ENCODE measurements at places on chromosomes 13 and 19.
A peak's percentile ranks its signal among the peaks of the same experiment; 100 is the strongest.

DNA sequence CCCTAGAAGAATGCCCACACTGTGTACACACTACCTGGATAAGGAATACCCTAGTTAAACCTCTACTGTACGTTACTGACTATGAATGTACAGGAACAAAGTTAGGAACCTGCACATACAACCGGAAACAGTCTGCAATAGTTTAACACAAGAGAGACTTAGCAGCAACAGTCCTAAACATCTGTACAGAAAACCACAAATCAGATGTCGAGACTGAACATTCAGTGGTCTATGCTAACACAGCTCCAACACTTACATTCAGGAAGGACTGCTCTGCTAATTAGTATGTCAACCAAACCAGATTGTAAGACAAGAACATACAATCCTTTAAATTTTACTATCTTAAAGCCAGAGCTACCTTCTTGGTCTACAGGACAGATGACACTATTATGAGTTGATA, 104.9 kb downstream of the ZNF429 start:
- no peak for DNase-seq

- no peak for DNase-seq
Observed at GRCh38 chr13:97434397-97435201, 630 bp downstream of the RAP2A start.

DNA sequence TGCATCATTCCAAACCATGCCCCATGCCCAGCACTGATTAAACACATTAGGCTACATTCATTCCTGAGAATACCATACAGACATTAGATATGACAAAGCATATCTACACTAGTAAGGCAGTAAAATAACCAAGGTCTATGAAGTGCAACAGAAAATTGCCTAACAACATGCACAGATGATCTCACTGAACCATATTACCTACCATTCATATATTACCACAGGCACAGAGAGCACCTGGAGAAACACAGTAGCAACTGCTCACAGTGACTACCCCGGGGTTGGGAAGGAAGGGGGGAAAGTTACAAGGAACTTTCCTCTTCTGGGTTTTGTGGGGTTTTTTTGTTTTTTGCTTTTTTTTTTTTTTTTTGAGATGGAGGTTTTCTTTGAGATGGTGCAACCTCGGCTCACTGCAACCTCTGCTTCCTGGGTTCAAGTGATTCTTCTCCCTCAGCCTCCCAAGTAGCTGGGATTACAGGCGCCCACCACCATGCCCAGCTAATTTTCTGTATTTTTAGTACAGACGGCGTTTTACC, 669.6 kb downstream of the UQCRFS1 start:
- DNase-seq: no peak

DNA sequence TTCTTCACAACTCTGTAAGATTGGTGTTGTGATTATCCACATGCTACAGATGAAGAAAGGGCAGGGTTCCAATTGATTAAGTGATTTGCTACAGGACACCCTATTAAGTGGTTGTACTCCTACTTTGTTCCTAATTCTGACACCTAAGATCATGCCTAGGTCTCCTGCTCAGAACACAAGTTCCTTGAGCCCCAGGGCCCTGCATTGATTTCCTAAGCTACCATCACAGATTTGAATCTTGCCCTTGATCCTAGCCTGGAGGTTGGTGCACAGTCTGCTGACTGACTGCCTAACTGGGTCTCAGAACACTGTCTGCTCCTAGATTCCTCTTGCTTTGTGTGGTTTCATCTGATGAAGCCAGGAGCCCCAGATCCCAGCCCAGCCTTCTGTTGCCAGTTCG, 19.6 kb upstream of the WDFY2 start:
- DNase-seq: no peak

DNA sequence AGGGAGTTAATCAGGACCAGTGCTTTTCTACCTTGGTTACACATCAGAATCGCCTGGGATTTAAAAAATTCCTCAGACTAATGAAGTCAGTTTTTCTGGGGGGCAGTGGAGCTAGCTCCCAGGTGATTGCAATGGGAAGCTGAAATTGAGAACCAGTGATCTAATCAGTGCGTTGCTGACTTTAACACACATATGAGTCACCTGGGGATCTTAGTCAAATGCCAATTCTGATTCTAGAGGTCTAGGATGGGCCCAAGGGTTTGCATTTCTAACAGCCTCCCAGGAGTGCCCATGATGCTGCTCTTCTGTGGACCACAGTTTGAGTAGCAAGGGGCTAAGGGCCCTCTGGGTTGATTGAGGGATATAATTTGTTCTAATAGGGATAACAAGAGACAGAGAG, 54.5 kb downstream of the KL start:
- DNase-seq: no peak

GRCh38 chr19:58385313-58385890, 1.7 kb upstream of the RPS5 start:
- DNase-seq: no peak

GRCh38 chr19:33997690-33998089, 174.6 kb upstream of the LSM14A start:
- no peak for DNase-seq

DNA sequence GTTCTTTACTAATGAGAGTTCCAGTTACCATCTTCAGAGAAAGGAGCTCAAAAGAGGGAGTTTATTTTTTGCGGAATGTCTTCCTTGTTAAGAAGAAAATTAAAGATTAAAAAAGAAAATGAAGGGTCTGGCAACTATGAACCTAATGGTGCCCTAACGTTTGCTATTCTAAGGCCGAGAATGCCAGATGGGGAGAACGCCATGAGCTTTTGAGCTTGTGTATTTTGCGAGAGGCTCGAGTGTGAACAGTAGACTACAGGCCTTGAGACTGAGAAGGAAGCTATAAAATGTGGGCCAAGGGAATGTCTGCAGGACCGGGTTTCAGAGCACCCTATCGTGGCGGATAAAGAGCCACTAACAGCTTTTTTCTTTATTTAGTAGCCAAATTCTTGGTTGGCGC, 6.7 kb downstream of the FGF14 start:
- no peak for DNase-seq

- DNase-seq: no peak
Observed at GRCh38 chr19:6412447-6413091, 12.0 kb downstream of the KHSRP start.

- DNase-seq: no peak
Observed at GRCh38 chr13:72507416-72508199, 219.8 kb downstream of the MZT1 start.

DNA sequence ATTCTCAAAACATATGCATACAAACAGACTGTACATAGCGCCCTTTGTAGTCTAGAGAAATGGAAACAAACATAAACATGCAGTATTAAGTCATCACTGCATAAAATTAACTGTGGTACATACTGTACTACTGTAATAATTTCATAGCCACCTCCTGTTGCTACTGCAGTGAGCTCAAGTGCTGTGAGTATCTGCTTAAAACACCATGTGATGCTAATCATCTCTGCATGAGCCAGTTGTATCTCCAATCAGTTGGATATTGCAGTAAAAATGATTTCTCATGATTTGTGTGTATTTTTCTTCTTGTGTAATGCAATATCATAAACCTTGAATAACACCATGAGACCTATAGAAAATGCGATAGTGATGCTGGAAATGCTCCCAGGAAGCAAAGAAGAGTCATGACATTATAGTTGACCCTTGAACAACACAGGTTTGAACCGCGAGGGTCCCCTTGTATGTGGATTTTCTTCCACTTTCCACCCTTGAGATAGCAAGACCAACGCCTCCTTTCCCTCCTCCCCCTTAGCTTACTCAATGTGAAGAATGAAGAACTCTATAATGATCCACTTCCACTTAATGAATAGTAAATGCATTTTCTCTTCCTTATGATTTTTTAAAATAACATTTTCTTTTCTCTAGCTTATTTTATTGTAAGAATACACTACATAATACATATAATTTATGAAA, 4.1 kb downstream of the TNFSF13B start:
- DNase-seq: no peak

GRCh38 chr13:33003458-33004019, 12.7 kb upstream of the KL start:
- no peak for DNase-seq

DNA sequence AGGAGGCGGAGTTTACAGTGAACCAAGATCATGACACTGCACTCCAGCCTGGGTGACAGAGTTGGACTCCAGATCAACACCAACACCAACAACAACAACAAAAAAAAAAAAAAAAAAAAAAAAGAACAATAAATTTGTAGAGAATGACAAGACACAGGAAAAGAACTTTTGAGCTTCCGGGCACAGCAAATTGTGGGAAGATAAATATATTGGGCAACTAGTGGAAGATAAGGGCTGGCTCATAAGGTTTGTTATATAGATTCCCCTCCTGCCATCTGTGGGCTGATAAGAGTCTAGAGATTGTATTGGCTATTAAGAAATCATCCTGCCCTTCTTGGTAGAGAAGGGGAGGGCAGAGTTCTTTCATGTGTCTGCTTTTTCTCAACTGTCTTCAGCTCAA, 33.1 kb upstream of the CYP2S1 start:
- no peak for DNase-seq

DNA sequence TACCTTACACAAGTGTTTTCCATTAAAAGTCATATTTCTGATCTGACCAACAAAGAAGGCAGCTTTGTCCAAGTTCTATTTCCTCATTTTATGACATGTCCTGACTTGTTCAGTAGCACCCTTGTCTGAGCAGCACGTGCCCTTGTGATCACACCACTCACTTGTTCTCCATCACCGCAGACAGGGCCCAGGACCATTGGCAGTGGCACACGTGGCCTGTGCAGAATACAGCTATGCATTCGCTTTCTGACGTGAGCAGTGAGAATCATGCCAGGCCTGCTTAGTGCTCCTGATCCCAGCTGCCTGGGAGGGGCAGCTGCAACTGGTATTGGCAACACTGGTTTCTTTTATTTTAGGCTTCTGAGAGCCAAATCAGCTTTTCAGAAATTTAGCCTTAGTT, 134.2 kb downstream of the FRY start:
- DNase-seq: no peak

GRCh38 chr13:85503797-85504196, 295.4 kb downstream of the SLITRK6 start:
- no peak for DNase-seq

DNA sequence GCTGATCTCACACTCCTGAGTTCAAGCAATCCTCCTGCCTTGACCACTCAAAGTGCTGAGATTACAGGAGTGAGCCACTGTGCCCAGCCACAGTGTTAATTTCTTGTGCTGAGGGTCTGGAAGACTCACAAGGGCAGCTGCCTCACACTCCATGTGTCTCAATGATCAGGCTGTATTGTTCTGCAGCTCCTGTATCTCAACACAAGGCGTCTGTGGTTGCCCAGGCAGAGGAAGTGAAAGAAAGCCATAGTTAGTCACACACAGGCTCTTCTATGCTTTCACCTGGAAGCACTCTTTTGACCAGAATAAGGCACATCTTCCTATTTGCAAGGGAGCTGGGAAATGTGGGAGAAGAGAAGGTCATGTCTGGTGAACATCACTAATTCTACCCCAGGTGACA, 107.3 kb upstream of the ZNF507 start:
- no peak for DNase-seq

- no peak for DNase-seq
Observed at GRCh38 chr19:45442778-45443461, 19.2 kb upstream of the ERCC1 start.

DNA sequence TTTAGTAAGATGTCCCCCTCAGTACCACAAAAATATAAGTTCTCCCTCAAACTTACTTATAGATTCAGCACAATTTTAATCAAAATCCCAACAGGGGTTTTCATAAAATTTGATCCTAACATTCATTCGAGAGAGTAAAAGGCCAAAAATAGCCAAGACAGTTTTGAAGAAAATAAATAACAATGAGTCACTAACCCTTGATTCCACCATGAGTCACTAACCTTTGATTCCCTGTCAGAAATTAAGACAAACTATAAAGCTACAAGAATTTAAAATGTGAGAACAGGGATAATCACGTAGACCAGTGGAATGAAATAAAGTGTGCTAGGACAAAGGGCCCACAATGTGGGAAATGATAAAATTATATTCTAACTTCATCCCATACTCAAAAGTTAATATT, 320.3 kb downstream of the SUCLA2 start:
- DNase-seq: no peak

DNA sequence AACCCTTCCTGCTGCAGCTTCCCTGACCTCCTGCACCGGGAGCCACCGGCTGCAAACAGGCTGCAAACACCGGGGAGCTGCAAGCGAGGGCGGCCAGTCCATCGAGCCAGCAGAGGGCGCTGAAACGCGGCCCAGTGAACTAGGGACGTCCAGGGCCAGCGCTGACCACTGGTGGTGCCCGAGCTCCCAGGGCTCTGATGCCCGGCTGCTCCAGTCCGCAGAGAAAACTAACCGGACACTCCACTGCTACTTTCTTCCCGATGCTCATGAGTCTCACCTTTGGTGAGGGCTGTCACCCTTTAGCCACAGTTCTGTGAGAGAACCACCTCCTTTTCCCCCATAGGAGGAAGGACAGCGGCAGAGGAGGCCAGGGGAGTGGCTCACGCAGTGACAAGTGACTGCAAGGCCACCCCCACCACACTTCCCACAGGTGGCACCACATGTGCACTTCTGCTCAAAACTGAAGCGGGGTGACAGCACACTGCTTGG, 82.8 kb upstream of the MTIF3 start:
- DNase-seq: peak; percentile 23

GRCh38 chr19:49976496-49976895, 15.5 kb upstream of the SIGLEC11 start:
- DNase-seq: no peak

DNA sequence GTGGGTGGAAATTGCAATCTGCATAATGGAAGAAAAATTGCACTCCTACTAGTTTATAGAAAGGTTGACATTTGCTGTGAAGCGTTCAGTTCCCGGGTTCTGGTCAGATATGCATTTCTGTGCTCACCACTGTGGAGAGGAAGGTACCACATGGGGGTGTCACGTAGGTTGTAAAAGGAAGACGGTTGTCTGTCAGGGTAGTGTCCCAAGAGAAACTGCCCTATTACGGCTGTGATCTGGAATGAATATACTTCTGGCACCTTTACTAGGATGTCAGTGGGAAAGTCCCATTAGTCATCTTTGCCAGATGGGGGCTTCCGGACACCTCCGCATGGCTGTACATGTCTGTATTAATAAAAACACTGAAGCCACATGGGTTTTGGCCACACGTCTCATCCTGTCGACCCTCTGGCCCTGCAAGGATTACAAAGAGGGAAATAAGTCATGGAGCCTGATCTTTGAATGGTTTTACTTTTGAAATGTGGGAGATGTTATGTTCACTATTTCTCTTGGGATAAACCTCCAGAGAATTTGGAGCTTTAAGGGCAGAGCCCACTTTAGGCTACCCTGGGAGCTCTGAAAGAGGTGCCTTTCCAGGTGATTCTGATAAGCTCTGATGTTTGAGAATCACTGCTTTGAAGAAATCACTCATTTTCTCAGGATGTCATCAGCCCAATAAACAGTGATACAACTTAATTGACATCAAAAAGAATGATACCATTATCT, 133.9 kb downstream of the AKAP11 start:
- DNase-seq: no peak

DNA sequence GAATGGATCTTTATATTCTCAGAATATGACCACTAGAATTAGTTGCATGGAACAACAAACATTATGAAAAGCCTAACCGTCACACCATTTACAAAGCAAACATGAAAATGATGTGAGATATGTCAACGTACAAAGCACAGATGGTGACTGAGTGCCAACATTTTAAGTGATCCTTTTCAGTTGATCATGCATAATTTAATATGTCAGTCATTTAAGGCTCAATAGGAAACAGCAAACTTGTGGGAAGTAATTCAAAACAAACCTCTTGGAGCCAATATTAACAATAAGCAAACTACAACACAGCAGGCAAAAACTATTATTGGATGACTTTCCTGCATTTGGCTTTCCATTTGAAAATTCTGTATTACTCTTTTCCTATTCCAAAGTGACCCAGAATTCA, 277.6 kb downstream of the SLITRK6 start:
- no peak for DNase-seq

All from AG09309 (cell line).